ENCODE measurements at places on chromosomes 11 and 22.

GRCh38 chr11:48014917-48015316, 34.6 kb downstream of the PTPRJ start:
- no peak for DNase-seq

DNA sequence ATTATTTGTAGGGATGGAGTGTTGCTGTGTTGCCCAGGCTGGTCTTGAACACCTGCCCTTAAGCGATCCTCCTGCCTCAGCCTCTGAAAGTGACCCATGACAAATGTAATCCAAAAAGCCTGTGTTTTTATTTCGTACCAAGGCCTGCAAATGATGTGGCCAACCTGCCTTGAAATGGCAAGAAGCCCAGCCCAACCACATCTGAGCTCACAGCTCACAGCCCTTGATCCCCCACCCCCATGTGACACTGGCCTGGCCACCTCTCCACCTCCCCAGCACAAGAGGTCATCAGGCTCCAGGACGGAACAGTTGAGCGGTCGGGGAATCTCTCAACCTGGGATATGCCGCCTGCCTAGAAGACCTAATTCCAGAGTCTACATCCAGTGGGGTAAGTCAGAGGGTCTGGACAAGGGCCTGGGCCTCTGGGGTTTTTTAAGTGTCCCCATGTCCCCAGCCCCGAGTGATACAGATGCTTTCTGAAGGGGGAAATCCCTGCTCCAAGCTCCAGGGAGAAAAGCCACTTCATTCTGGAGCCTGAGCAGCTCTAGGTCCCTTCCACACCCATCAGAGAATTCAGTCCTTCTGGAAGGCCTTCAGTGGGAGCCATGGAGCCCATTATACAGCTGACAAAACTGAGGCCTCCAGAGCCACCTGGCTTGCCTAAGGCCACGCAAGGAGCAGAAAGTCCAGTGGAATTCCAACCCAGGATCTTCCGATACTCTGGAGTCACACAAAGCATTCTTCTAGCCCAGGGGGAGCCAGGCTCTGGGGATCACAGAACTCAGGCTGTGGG, 70.7 kb downstream of the MN1 start:
- no peak for DNase-seq

DNA sequence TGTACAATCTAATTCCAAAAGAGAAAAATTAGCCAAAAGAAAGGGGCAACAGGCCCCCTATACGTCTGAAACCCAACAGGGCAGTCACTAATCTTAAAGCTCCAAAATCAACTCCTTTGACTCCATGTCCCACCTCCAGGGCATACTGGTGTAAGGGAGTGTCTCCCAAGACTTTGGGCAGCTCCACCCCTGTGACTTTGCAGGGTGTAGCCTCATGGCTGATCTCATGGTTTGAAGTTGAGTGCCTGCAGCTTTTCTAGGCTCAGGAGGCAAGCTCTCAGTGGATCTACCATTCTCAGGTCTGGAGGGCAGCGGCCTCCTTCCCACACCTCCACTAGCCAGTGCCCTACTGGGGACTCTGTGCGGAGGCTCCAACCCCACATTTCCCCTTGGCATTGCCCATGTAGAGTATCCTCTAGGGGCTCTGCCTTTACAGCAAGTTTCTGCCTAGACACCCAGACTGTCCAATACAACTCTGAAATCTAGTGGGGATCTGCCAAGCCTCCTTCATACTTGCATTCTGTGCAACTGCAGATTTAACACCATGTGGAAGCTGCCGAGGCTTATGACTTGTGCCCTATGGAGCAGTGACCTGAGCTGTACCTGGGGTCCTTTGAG, 94.5 kb downstream of the TRIM29 start:
- DNase-seq = no peak

DNA sequence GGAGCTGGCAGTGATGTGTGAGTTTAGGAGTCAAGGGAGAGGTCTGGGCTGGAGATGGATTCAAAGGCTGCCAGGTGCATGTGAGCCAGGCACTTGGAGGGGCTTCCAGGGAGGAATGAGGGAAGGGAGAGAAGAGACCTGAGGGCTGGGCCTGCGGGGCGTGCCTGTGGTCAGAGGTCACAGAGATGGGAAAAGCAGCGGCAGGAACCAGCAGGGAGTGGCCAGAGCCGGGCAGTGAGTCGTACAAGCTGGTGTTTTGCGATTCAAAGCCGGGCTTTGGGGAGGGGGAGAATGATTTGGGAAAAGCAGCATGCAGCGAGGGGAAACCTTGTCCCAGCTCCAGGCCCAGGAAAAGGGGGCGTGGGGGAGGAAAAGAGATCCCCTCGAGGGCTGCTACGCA, 96.9 kb upstream of the RTL6 start:
- DNase-seq = no peak

Measured in RPMI8226 (cell line).